GM10248 (cell line): ENCODE measurements at places on chromosomes 3 and 15.

GRCh38 chr3:114848082-114848481 is 299.0 kb downstream of the ZBTB20 start:
- no peak for DNase-seq

DNA sequence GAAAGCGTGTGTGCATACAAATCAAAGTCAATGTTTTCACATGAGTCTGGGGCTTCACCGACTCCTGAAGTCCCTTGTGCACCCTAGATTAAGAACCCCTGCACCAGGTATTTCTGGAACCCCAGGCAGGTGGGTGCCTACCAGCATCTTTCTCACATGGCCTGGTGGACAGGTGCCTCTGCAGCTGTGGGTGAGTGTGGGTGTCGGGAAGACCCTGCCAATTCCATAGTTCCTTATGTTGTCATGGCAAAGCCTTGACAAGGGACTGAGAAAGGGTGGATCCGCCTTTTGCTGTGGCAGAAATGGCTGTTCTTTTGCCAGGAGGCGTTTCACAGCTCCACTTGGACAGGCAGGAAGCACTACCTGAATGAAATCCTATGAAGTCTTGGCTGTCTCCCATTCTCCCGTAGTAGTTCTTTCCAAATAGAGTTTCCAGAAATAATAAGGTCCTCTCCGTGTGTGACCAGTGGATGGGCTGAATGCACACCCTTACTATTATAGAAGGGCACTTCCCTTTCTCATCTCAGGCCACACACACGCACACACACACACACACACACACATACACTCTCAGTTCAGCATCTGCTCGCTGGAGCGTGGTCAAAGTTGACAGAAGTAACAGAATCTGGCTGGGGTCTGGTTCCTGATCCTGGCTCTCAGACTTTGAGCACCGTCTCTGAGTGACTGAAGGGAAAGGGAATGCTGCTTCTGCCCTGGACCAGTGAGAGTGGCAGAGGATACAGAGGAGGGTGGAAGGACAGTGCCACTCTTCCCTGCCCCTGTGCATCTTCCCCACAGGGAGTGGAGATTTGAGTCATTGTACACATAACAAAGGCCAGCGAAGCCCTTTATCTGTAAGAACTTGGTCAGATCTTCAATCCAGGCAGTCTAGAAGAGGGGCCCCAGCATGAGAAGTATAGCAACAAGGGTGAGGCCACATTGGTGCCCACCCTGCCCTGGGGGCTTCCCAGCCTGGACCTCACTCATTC is 38.7 kb downstream of the PDIA5 start:
- DNase-seq, result peak; percentile 70

DNA sequence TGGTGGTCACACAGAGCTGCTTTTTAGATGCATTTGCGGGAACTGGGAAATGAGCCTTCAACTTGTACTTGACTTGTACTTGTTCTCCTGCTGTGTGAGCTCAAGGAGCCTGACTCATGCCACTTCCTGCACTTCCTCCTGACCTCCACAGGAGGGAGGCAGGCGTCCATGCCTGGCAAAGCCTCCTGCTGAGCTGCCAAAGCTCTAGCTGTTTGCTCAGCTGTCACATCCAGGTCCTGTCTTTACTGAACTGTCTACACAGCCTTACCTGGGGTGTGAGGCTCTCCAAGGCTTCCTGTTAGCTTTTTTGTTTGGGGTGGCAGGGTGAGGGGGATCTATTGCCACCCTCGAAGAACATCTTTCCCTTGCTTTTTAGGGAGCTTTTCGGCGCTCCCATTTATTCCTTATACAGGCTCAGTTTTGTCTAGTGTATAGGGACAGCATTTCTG is 6.4 kb downstream of the THPO start:
- DNase-seq, result peak; percentile 77

DNA sequence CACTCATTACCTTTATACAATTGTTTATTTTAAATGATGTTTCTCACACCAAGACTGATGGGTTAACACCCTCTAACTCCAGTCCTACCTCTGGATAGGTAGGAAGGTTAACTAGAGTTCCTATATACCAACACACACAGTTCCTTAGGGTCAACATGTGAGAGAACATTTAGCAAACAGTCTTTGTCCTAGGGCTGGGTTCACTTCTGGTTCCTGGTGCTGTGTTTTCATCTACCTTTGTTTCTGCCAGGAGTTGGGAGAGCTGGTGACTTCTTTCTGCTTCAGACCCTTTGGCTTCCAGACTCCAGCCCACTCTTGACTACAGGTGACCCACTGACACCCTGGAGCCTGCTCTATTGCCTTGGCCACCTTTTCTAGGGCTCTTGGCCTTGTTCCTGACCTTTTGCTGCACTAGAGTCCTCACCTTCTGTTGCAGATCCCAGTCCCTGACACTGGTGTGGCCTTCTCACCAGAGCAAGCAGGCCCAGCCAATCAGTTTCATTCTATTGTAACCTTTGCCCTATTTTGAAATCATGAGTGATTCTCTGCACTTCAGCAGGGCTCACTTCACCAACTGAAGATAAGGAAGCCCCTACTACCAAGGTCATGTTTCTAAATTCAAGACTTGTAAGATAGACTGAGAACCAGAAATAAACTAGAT is 50.0 kb upstream of the SECISBP2L start:
- DNase-seq, result no peak

DNA sequence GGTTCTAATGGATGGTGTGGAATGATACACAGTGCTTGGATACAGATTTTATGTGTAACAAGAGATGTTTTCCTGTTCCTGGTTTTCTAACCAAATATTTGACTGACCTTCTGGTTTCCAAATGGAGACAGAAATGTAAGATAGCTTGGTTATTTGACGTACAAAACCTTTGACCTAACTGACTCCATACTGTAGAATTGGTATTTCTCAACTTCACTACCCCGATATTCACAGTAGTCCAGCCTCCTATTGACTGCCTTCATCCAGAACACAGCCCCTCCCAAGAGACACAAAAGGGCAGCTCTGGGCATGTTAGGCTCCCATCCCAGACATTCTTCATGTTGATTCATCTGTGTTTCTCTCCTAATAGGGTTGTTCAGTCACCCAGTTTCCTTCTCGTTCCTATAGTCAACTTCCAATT is 33.4 kb downstream of the MYO1E start:
- DNase-seq, result no peak

GRCh38 chr3:41338276-41338675 is 139.0 kb downstream of the CTNNB1 start:
- DNase-seq, result no peak

GRCh38 chr3:42010530-42010929 is 48.6 kb upstream of the ULK4 start:
- no peak for DNase-seq

GRCh38 chr3:171248426-171249111 is 211.6 kb downstream of the TNIK start:
- peak; percentile 59 for DNase-seq

DNA sequence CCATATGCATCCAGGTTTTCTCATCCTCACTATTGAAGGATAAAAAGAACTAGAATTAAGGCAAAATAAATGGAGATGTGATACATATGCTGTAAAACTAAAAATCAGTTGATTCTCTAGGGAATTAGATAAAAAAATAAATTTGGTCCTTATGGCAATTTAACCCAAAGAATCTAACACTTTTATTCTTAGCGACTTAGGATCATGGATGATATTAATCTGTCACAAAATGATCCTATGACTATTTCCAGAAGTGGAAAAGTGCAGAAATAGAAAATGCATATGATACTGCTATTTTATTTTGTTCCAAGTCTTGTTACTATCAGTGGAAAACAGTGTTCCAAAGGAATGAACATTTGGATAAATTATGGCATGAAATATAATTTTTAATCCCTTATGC is 746.3 kb downstream of the ROBO2 start:
- DNase-seq, result no peak

GRCh38 chr3:191425322-191425734 is 35.6 kb upstream of the PYDC2 start:
- no peak for DNase-seq

GRCh38 chr3:119990888-119991287 is 103.4 kb downstream of the GSK3B start:
- DNase-seq, result no peak

DNA sequence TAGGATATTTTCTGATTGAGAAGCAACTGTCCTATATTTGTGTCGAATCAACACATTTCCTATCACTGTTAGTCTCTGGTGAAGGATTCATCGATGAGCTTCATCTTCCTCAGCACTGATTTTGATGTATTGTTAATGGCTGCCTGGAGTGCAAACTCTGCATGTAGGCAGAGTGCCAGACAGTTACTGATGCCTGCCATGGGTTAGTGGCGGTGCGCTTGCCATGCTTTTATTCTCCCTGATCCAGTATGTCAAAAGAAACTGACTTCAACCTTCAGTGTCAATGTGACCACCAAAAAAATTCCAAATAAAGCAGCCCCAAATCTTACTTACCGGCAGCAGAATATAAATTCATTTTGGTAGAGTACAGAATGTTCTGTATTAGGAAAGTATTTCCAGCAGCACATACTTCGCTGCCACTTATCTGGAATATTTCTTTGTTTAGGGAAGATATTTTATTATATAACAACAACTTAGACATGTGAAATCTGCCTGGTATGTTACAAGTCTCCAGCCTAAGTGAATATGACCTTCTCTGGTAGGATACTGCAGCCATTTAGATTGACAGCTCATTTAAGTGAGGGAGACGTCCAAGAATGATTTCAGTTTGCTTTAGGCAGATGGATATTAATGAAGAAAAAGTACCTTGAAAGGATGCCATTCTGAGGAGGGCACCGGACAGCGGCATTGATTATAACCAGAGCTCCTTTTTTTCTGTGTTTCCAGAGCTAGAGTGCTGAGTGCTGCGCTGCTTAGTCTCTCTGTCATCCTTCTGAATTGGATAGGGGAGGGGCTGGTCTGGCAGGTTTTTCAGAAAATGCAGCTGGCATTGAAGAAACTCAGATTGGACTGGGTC is 59.9 kb downstream of the ARHGEF26 start:
- no peak for DNase-seq

DNA sequence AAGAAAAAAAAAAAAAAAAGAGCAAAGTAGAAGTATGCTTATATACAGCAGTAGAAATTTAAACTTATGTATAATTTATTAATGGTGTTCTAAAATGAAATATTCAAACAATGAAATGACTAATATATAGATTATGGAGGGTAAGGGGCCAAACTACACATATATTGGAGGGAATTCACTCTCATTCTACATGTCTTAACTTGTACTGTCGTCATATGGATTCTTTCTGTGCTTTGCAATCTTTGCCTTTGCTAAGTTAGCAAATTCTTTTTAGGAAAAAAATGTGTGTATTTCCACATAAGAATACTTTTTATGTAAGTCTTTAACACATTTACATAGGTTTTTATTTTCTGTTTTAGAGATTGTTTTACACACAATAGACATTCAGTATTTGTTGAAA is 118.9 kb upstream of the MBNL1 start:
- DNase-seq, result no peak
